Calu3 (cell line): ENCODE measurements at places on chromosomes 11 and 22. TPM values are rescaled to one million over a fixed set of nuclear protein-coding genes. Genes with fewer than 3 reads are reported as not detected.
A peak's percentile ranks its signal among the peaks of the same experiment; 100 is the strongest.

The H19 gene
- total RNA-seq: 0.38 and 1.9 TPM in 2 replicates

The CCDC157 gene
- total RNA-seq: 5.0 and 5.5 TPM in 2 replicates

The ASRGL1 gene
- total RNA-seq: 30.3 and 38.7 TPM in 2 replicates

DNA sequence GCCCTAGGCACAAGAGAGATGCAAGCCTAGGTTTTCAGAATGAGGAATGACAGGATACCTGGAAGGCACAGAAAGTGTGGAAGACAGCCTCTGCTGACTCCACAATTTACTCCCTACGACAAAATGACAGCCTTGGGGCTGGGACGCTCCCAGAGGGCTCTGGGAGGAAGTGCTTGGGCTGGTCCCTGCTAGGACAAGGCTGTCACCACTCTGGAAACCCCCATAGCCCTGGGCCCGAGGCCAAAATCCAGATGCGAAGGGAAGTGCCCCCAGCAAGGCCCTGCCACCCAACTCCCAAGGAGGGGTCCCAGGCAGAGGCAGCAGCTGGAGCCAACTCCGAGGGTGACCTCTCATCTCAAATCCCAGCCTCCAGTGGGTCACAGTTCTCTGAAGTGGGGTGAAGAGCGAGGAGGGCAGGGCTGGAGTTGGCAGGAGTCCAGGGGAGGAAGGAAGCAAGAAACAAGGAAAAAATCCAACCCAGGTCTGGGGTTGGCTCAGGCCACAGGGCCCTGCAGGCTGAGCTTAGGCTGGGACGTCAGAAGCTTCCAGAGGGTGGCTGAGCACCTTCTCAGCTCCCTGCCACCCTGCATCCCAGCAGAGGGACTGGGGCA, 6.3 kb upstream of the CDC42EP2 start:
- peak; percentile 76 for DNase-seq
- H3K4me3 ChIP-seq: no peak overlapping the region
- H3K27me3 ChIP-seq: no peaks in the 10 kb centered on the region
- peaks cover 41% of the 10 kb centered on the region for H3K36me3 ChIP-seq
- peak overlapping the region; percentile 11 for H3K27ac ChIP-seq
- H3K4me1 ChIP-seq: peaks cover 44% of the 10 kb centered on the region

DNA sequence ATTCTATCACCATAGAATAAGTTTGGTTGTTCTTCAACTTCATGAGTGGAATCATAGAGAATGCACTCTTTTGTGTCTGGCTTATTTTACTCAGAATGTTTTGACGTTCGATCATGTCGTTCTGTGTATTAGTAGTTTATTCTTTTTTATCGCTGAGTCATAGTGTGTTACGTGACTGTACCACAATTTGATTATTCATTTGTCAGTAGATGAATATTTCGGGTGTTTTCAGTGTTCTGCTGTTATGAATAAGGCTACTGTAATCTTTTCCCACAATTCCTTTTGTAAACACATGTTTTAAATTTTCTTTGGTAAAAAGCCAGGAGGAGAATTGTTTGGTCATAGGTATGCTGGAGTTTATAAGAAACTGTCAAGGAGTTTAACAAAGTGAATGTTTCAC, 279.9 kb upstream of the B3GAT1 start:
- DNase-seq: no peak
- H3K36me3 ChIP-seq: no peaks in the 10 kb centered on the region
- H3K4me1 ChIP-seq: no peaks in the 10 kb centered on the region
- H3K27ac ChIP-seq: no peak overlapping the region

DNA sequence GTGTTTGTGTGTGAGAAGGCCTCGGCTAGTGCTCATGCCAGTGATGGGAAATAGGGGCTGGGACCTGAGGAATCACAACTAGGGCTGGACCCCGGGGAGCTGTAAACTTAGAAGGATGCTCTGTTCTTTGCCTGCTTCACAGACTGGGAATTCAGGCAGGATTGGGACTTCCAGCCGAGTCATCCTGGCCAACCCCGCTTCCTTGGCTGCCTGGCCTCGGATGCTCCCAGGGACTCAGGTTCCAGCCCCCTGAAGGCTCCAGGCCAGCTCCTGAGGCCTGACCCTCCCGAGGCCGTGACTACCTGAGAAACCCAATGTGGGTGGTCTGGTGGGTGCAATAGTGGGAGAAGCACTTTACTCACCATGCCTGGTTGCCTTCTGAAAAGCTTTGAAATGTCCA, 44.7 kb downstream of the IRAG1 start:
- DNase-seq: no peak
- H3K4me1 ChIP-seq: peaks cover 6% of the 10 kb centered on the region
- no peaks in the 10 kb centered on the region for H3K27me3 ChIP-seq
- no peak overlapping the region for H3K4me3 ChIP-seq

DNA sequence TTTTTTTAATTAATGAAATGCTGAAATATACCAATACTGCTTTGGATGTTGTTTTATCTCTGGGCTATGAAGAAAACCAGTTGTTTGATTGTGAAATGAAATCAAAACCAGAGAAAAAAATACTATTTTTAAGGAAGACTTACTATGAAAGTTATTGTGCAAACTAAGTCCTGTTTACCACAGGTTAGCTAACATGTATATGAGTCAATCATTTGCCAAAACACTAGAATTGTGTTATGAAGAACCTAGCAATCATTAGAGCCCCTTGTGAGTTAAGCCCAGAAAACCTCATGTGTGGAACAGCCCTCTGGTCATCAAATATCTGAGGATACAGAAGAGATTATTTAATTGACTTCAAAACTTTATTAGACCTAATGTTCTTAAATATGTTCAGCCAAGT, 83.7 kb downstream of the FAT3 start:
- H3K4me1 ChIP-seq: no peaks in the 10 kb centered on the region
- DNase-seq: no peak
- H3K27me3 ChIP-seq: no peaks in the 10 kb centered on the region
- no peak overlapping the region for H3K4me3 ChIP-seq

The ISX gene
- total RNA-seq: not detected in 2 replicates

DNA sequence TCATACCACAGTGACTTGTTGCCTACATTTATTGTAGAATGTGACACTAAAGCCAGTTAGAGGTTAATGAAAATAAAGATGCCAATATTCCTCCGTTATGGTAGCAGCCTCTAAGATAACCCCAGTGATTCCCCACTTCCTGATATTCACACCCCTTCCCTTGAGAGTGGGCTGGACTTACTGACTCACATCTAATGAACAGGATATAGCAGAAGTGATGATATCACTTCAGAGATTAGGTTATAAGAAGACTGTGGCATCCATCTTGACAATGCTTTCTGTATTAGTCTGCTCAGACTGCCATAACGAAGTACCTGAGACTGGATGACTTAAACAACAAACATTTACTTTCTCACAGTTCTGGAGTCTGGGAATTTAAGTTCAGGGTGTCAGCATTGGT, 149.6 kb upstream of the MTNR1B start:
- H3K27me3 ChIP-seq: no peaks in the 10 kb centered on the region
- no peaks in the 10 kb centered on the region for H3K4me1 ChIP-seq
- H3K36me3 ChIP-seq: no peaks in the 10 kb centered on the region

- H3K4me3 ChIP-seq: no peak overlapping the region
- no peaks in the 10 kb centered on the region for H3K4me1 ChIP-seq
- H3K27ac ChIP-seq: no peak overlapping the region
- no peaks in the 10 kb centered on the region for H3K36me3 ChIP-seq
- no peaks in the 10 kb centered on the region for H3K27me3 ChIP-seq
Observed at GRCh38 chr11:94417386-94417987, 16.3 kb upstream of the GPR83 start.

GRCh38 chr11:111969344-111969743, 32.2 kb downstream of the DIXDC1 start:
- H3K4me1 ChIP-seq: no peaks in the 10 kb centered on the region
- no peaks in the 10 kb centered on the region for H3K36me3 ChIP-seq
- no peak overlapping the region for H3K4me3 ChIP-seq
- H3K27ac ChIP-seq: no peak overlapping the region
- H3K27me3 ChIP-seq: no peaks in the 10 kb centered on the region
- DNase-seq: no peak

- peaks cover 57% of the 10 kb centered on the region for H3K36me3 ChIP-seq
- peak; percentile 34 for DNase-seq
- H3K27ac ChIP-seq: no peak overlapping the region
- no peak overlapping the region for H3K4me3 ChIP-seq
- no peaks in the 10 kb centered on the region for H3K27me3 ChIP-seq
Observed at GRCh38 chr11:65625628-65626342, 10.2 kb downstream of the PCNX3 start.

DNA sequence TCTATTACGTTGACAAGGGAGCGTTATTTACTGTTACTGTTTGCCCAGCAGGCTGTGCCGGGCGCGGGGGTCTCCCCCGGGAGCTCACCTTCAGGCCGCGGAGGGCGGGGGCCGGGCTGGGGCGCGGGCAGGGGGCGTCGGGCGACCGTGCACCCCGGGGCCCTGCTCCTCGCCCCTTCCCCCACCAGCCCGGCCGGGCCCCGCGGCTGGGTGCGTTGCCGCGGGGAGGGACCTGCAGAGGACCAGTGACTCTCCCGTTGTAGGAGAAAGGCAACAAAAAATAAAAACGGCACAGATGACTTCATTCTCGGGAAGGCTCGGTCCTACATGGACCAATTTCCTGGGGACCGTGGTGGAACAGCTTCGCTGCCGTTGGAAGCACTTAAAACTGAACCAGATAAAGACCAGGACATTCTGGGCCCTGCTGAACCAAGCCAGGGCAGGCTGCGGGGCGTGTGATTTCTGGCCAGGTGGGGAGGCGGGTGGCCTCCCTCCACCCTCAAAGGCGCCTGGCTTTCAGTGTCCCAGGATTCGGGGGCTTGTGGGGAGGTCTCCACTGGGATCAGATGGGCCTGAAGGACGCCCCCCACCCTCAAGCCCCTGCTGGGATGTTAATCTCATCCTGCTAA, 57.4 kb downstream of the IGLL1 start:
- peaks cover 13% of the 10 kb centered on the region for H3K36me3 ChIP-seq
- no peaks in the 10 kb centered on the region for H3K27me3 ChIP-seq
- DNase-seq: peak; percentile 8
- no peak overlapping the region for H3K27ac ChIP-seq

- no peak overlapping the region for H3K4me3 ChIP-seq
- peaks cover 36% of the 10 kb centered on the region for H3K27me3 ChIP-seq
- H3K27ac ChIP-seq: no peak overlapping the region
- DNase-seq: no peak
Observed at GRCh38 chr22:41038732-41039131, 53.7 kb upstream of the EP300 start.

GRCh38 chr11:120128392-120129119, 9.4 kb downstream of the TRIM29 start:
- peaks cover 21% of the 10 kb centered on the region for H3K4me1 ChIP-seq
- peak; percentile 66 for DNase-seq
- H3K4me3 ChIP-seq: peak overlapping the region; percentile 34
- peak overlapping the region; percentile 62 for H3K27ac ChIP-seq

DNA sequence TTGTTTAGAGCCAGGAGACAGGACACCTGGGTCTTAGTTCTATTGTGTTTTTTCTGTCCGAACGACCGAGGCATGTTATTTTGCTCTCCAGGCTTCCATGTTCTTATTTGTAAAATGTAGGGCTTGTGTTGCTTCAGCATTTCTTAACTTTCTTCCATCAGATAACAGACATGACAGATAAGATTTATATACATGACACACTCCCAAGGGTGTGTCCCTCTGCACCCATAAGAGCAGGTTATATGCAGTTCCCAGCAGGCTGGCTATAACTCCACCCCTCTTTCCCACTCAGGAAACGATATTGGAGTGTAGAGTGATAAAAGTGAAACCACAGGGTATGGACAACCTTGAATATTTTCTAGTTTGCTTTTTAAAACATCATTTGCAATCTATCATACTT, 65.8 kb downstream of the APIP start:
- H3K4me1 ChIP-seq: peaks cover 46% of the 10 kb centered on the region
- H3K27ac ChIP-seq: peak overlapping the region; percentile 12
- no peak for DNase-seq
- H3K27me3 ChIP-seq: no peaks in the 10 kb centered on the region
- H3K36me3 ChIP-seq: no peaks in the 10 kb centered on the region

DNA sequence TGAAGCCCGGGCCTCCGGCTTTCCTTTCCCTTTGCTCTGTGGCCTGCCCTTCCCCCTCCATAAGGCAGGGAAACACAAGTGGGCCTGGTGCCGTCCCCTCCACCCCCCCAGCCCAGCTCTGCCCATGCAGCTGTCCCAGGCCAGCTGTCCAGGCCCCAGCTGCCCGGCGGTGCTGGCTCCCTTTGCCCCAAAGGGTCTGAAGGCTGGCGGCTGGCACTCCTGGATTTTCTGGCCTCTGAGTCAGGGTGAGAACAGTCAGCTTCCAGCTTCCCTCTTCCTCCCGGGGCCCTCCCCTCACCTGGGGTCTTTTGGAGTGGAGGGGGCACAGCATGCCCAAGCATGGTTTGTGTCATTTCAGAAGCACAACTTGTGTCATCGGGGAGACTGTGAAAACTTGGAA, 27.8 kb downstream of the CD82 start:
- no peaks in the 10 kb centered on the region for H3K27me3 ChIP-seq
- no peaks in the 10 kb centered on the region for H3K4me1 ChIP-seq
- no peak overlapping the region for H3K4me3 ChIP-seq

The SLC22A8 gene
- not detected in 2 replicates for total RNA-seq

The APOL3 gene
- 7.7 and 16.9 TPM in 2 replicates for total RNA-seq

The VPREB1 gene
- total RNA-seq: not detected in 2 replicates

DNA sequence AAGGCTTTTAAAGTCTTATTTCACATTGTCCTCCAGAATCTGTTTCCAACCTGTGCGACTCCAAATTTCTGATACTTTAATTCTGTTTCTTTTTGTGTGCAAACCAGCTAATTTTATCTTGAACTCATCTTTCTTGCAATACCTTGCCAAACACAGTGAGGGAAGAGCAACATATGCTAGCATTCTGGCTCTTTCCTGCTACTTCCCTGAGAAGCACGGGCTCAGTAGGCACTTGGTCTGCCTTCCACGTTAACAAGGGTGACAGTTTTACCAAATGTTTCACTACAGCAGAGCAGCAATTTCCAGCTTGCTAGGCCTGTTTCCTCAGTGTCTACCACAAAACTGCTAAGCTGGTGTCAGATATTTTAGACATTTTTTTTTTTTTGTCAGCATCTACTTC, 405.8 kb downstream of the NTM start:
- DNase-seq: no peak
- H3K36me3 ChIP-seq: no peaks in the 10 kb centered on the region
- H3K4me3 ChIP-seq: no peak overlapping the region
- no peak overlapping the region for H3K27ac ChIP-seq
- H3K27me3 ChIP-seq: no peaks in the 10 kb centered on the region

The DEUP1 gene
- not detected in 2 replicates for total RNA-seq

- DNase-seq: no peak
- H3K27ac ChIP-seq: no peak overlapping the region
- no peak overlapping the region for H3K4me3 ChIP-seq
- H3K4me1 ChIP-seq: no peaks in the 10 kb centered on the region
- no peaks in the 10 kb centered on the region for H3K36me3 ChIP-seq
Observed at GRCh38 chr11:90601261-90601660, 378.4 kb upstream of the CHORDC1 start.

The XKR3 gene
- total RNA-seq: not detected in 2 replicates

- peak; percentile 25 for DNase-seq
- H3K27me3 ChIP-seq: no peaks in the 10 kb centered on the region
- H3K27ac ChIP-seq: no peak overlapping the region
- peaks cover 23% of the 10 kb centered on the region for H3K36me3 ChIP-seq
- H3K4me1 ChIP-seq: no peaks in the 10 kb centered on the region
Observed at GRCh38 chr11:47616726-47617416, 22.7 kb upstream of the C1QTNF4 start.

GRCh38 chr11:45900916-45901617, 6.0 kb downstream of the FREY1 start:
- H3K27ac ChIP-seq: no peak overlapping the region
- peak overlapping the region; percentile 69 for H3K4me3 ChIP-seq
- peaks cover 10% of the 10 kb centered on the region for H3K4me1 ChIP-seq
- peaks cover 25% of the 10 kb centered on the region for H3K36me3 ChIP-seq
- DNase-seq: no peak
- H3K27me3 ChIP-seq: peaks cover 29% of the 10 kb centered on the region
